ENCODE measurements at places on chromosomes 1 and 21. TPM values are rescaled to one million over a fixed set of nuclear protein-coding genes. Genes with fewer than 3 reads are reported as not detected.

LYPD8 gene
- not detected for total RNA-seq

ARHGAP29 gene
- total RNA-seq, result 11.6 TPM

ADGRL4 gene
- 8.2 TPM for total RNA-seq

PLPP3 gene
- 435 TPM for total RNA-seq

CELA3B gene
- not detected for total RNA-seq

AGT gene
- total RNA-seq, result 5.7 TPM

GLUL gene
- total RNA-seq, result 437 TPM

MSH4 gene
- total RNA-seq, result 0.52 TPM

CHI3L2 gene
- total RNA-seq, result 8.8 TPM

IFI16 gene
- total RNA-seq, result 59.8 TPM

DNALI1 gene
- 9.8 TPM for total RNA-seq

FCRL6 gene
- not detected for total RNA-seq

FCRLA gene
- 0.86 TPM for total RNA-seq

C1orf105 gene
- not detected for total RNA-seq

CA14 gene
- not detected for total RNA-seq

OR2W3 gene
- not detected for total RNA-seq

FCGR1A gene
- not detected for total RNA-seq

KRTAP19-4 gene
- not detected for total RNA-seq

TAL1 gene
- total RNA-seq, result not detected

LCE1D gene
- total RNA-seq, result not detected

HPCA gene
- not detected for total RNA-seq

LRRC71 gene
- total RNA-seq, result not detected

EXO1 gene
- total RNA-seq, result 1.9 TPM

All from bronchial smooth muscle cell (primary cell).